Brain microvascular endothelial cell (primary cell): ENCODE measurements at places on chromosomes 6 and 20.

DNA sequence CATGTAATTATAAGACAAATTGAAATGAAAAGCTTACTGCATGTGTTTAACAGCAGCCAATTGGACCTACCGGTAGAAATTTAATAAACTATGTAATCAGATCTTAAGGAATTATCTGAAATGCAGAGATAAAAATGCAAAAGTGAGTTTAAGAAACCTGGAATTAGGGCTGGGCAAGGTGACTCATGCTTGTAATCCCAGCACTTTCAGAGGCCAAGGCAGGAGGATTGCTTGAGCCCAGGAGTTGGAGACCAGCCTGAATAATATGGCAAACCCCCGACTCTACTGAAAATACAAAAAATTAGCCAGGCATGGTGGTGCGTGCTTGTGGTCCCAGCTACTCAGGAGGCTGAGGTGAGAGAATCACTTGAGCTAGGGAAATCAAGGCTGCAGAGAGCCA, 74.1 kb downstream of the HFE start:
- no peak for DNase-seq

GRCh38 chr6:112665114-112665513, 318.0 kb downstream of the RFPL4B start:
- peak; percentile 63 for DNase-seq

- no peak for DNase-seq
Observed at GRCh38 chr6:157954150-157955117, 27.2 kb upstream of the SYNJ2 start.

DNA sequence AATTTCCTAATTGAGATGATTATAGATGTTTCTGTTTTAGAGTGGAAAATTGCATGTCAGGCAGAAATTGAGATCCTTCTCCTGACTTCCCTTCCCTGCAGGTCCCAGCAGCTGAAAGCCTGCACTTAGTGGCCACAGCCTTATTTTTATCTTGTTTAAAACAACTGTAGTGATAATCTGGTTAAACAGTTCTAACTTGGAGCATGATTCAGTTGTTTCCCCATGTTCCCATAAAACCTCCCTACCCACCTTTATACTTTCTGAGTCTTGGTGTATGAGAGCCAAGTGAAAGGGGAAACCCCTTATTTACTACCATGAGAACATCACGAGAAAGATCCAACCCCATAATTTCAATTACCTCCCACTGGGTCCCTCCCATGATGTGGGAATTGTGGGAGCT, 195.2 kb downstream of the SLC16A10 start:
- no peak for DNase-seq

DNA sequence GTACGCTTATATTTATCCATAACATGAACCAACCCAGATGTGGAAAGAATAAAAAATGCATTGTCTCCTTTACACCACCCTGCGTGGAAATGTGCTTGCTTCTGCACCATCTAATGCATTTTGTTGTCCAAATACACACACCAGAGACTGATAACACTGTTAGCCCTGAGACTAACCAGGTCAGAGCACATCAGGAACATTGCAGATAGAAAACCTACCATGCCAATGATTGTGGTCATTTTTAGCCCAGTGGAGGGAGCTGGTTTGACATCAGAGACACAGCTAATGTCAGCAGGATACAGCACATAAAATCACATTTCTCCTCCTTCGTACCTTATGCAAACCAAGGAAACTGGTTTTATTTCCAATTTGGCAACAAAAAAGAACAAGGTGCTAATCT, 528.7 kb downstream of the DOK5 start:
- no peak for DNase-seq

GRCh38 chr6:90483116-90483839, 103.6 kb downstream of the MAP3K7 start:
- DNase-seq: no peak

GRCh38 chr20:13338097-13338661, 117.1 kb downstream of the ISM1 start:
- DNase-seq: no peak

DNA sequence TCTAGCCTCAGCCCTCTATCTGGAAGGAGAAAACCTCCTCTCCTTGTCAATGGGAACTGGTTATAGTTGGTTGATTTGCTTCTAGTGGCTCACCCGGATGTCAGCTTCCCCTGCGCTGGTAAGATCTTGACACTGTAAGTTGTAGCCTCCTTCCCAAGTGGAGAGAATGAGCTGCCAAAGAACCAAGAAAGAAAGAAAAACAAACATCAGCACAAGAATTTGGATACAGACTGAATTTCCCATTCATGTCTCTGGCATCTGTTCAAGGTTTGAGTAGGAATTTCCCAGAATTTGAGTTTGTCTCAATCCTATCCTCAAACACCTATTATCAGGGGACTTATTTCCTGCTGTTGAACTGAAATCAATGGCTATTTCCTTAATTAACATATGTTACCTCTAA, 44.1 kb downstream of the ELOVL2 start:
- peak; percentile 24 for DNase-seq

DNA sequence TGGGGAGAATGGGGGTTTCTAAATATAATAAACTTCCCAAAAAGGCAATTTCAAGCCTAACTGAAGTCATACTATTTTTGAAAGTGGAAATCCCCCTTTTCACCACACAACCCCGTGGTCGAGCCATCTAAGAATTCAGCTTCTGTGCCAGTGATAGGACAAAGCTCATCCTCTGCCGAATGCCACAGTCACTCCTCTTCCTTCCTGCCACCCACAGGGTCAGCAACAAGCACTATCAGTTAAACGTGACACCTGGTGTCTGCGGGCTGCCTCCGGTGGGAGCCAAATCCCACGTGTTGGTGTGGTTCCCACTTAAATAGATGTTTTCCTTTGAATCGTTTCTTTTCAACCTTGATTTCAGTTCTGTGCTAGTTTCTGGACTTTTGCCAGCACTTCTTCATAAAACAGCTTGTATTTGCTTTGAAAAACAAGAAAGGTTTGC, 60.7 kb downstream of the TNFAIP3 start:
- peak; percentile 14 for DNase-seq

DNA sequence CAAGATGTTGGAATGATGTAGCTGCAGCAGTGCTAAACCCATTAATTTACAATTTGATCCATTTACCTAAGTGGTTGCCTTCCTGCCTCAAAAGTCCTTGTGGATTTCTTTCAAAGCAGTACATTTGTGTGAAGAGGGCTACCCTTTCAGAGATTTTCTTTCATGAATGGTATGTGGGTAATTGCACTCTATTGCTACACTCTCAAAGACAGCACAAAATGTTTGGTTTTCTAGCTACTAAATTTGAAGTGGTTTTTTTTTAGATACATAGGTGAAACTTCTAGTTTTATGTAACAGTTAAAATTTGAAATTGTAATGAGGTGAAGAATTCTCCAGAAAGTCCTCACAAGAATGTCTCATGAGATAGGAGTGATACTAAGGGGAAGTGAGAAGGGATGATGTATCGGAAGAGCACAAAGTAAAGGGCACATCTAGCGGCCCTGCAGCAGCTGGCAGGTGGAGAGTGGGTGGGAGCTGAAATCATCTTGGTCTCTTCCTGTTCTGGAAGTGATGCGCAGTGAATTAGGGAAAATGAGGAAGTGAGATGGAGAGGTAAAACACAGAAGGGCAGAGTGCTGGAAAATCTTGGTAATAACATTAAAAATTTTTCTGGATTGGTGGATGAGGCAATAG, 236.8 kb upstream of the MAN1A1 start:
- DNase-seq: no peak

- DNase-seq: no peak
Observed at GRCh38 chr6:44049163-44049988, 77.9 kb downstream of the MRPL14 start.

DNA sequence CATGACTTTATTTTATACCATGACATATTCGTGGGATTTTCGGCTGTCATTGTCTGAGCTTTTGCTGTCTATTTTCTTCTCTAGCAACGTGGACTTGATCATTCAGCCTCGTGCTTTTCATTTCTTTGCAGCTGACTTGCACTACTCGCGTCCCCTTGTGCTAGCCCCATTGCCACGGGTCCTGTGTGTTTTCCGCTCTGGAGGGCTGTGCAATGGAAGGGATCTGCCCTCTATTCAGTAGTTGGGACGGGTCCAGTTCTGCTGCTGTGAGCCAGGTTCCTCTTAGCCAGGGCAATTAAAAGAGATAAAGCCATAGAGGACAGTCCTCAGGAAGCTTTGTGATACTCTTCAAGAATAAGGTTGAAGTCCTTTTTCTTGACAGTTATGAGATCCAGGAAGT, 17.6 kb downstream of the NEDD9 start:
- DNase-seq: no peak

GRCh38 chr6:154367336-154367735, 10.7 kb upstream of the IPCEF1 start:
- no peak for DNase-seq

- DNase-seq: no peak
Observed at GRCh38 chr20:37904845-37905373, 2.0 kb downstream of the VSTM2L start.

DNA sequence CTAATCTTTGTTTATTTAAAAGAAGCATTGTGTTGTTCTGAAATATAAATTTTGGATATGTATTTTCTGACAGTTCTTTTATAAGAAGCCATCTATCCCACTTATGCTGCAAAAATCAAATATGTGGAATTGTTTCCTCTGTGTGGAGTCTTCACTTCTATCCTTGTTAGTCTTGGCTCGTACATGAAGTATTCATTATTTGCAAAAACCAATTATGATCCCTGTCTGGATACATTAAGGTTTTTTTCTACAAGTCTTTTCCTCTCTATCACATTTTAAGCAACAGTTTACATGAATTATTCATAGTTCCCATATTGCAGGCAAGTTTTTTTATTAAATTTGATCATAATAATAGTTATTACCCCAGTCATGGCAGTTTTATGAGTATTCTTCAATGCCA, 490.8 kb upstream of the GJE1 start:
- no peak for DNase-seq

DNA sequence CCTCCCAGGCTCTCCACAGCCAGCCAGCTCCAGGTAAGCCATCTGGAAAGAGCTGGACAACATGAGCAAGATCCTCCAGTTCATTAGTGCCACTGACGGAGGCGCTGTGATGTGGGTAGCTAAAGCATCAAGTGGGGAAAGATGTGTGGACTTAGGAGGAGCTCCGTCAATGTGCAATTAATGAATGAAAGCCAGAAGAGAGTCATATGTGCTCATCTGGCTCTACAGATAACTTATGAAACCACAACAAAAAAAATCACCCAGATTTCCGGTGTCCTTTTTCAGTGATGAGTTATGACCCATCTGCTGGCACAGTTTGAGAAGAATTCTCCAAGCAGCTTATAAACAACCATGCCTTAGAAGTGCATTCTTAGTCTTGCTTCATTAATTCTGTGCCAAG, 311.7 kb upstream of the PLCB4 start:
- peak; percentile 66 for DNase-seq

DNA sequence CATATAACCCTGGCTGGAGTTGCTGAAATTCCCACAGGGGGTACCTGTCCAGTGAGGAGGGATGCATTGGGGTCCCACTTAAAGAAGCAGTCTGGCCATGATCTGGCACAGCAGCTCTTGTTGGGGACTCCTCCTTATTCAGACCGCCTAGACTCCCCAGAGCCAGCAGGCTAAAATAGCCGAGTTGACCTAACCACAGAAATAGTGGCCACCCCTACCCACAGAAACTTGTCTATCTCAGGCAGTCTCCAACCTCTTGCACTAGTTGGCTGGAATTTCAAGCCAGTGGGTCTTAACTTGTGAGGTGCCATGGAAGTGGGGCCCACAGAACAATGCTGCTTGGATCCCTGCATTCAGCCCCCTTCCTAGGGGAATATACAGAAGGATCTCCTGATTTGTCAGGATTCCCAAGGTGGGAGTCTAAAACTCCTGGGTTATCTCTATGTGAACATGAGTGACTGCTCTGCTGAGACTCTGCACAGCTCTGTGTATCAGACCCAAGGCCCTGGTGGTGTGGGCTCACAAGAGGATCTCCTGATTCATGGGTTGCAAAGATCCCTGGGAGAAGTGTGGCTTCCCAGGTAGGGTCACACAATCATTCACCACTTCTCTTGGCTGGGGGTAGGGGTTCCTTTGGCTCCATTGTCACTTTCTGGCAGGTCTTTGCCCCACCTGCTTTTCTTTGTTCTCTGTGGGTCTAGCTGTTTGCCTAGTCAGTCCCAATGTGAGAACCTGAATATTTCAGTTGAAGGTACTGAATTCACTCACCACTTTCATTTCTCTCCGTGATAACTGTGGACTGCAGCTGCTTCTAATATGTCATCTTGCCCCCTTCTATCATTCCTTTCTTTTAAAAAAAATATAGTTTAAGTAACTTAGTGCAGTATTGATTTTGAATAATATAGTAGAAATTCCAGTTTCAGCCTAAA, 65.5 kb upstream of the CLVS2 start:
- DNase-seq: no peak

GRCh38 chr6:90241229-90241880, 55.3 kb downstream of the BACH2 start:
- DNase-seq: no peak

DNA sequence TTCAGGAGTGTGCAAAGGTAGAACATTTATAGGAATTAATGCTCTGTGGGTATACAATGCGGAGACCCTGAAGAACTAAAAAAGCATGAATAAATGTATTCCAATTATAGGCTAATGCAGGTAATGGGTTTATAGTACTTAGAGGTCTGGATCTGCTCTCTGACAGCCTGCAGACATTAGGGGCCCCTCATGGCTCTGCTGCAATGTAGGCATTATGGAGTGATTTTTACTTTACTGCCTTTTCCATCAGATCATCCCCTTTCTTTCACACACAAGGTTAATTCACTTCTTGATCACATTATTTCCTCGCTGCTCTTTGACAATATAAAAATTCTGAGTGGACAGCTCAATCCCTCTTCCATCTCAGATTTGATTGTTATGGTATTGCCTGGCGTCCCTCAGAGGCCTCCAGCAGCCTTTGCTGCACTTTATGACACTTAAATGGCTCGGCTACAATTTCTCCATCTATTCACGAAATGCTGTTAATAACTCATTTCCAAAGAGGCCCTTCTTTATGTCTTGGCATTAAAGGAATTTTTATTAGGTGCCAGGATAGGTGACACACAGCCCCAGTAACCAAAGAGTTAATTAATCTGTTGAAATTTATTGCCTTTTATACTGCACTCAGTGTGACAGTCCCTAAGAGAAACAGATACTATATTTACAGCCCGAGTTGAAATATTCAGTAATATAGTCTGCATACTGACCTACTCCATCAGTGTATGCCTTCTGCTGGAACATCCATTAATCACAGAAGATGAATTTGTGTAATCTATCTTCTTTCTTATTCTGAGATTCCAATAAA, 33.4 kb upstream of the SLC35B3 start:
- DNase-seq: no peak

GRCh38 chr6:43181942-43182860, at the start of gene CUL9:
Gene CUL9, plus strand, starts transcription at chr6:43182196. Its CDS starts 2,115 bp downstream, at chr6:43184311.
- peak; percentile 17 for DNase-seq

- peak; percentile 12 for DNase-seq
Observed at GRCh38 chr6:167153521-167153959, 4.2 kb downstream of the GPR31 start.

GRCh38 chr20:653110-653589, at the start of gene SRXN1:
Gene SRXN1, minus strand, starts transcription at chr20:653200. Its CDS starts 15 bp downstream, at chr20:653185.
- peak; percentile 80 for DNase-seq

GRCh38 chr20:10511509-10512251, 76.6 kb downstream of the SLX4IP start:
- peak; percentile 98 for DNase-seq
